Germinal center (tissue), 1 donor: ENCODE measurements at places on chromosomes 12 and 14.

DNA sequence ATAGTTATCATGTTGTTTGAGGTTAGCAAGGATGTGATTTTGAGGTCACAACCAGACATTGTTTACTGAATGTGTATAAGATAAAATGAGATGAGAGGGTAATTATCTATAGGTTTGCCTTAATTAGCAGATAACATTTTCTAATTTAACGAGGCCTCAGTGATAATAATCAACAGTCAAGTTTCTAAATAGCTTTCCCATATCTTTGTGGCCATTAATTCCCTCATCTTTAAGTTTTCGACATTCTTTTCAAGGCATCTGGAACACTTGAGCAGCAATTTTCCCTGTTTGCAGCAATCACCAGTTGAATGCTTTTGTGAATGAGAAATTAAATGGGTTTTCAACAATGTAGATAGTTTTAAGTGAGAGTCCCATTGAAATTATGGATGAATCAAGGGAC lies 304.1 kb downstream of the SYT1 start:
- DNase-seq: no peak

- DNase-seq: no peak
These were observed 370.3 kb downstream of the DAD1 start for GRCh38 chr14:22218728-22219127.

GRCh38 chr12:50571786-50572185 lies 67.0 kb downstream of the DIP2B start:
- DNase-seq: no peak

DNA sequence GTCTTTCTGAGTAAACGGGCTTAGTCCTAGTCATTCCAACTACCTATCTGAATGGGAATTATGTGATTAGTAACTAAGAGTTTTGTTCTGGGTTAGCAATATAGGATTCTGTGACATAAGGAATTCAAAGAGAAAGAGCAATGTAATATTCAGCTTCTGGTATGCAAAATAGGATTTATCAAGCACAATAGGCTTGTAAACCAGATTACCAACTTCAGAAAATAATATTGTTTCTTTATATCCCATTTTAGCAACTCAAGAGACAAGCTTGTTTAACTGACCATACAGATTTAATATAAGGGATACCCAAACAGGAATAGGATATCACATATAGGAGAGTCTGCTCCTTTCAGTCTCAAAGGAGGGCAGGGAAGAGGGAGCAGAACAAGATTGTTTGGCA lies 240.9 kb downstream of the CEP128 start:
- no peak for DNase-seq

- no peak for DNase-seq
These were observed 196.6 kb downstream of the EGLN3 start for GRCh38 chr14:33754261-33754660.

DNA sequence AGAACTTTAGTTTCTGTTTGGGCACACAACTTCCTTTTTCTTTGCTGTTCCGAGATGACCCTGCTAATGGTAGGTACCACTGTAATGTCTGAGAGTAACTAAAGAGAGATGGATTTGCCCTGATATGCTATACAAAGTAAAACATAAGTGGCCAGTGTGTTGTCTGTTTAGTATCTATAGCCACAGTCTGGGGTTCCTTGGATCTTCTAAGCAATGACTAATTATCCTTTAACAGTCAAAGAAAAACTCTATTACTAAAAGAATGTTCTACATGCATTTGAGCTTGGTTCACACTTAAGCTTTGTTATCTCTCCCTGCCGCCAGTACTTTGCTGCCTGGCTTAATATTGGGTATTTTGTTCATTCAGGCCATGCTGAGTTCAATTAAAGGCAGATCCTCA lies 1051.9 kb upstream of the FLRT2 start:
- no peak for DNase-seq

DNA sequence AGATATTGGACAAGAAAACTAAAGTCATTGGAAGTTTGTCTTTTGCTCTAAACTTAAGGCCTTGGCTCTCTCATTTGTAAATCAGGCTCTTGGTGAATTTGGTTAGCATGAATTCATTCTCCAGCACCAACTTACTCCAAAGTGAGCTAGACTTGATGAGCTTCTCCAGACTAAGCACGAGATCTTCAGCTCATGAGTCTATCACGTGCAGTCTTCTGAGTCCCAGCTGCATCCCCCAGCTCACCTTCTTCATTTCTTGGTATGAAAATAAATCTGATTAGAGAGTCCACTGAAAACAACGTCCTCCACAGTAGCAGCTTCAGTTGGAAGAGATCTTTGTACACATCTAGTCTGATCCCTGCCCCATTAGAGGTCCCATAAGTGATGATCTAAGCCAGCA lies 52.5 kb upstream of the DDX11 start:
- DNase-seq: no peak

GRCh38 chr12:43501703-43502102 lies 50.3 kb downstream of the ADAMTS20 start:
- peak; percentile 6 for DNase-seq

DNA sequence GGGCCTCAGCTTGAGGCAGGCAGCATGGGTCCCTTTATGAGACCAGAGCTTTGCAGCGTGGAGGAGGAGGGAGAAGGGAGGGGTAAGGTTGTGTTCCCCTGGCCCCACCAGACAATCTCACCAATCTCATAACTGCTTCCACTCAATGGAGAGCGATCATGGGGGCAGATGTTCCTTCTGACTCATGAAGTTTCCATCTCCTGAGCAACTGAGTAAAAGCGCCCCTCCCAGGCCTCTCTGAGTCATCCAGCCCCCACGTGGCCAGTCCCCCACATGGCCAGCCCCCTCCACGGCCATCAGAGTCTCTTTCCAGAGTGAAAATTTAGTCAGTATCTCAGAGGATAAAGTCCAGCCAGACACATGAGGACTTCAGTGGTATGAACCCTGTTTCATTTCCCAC lies 39.2 kb upstream of the PLXNC1 start:
- no peak for DNase-seq

DNA sequence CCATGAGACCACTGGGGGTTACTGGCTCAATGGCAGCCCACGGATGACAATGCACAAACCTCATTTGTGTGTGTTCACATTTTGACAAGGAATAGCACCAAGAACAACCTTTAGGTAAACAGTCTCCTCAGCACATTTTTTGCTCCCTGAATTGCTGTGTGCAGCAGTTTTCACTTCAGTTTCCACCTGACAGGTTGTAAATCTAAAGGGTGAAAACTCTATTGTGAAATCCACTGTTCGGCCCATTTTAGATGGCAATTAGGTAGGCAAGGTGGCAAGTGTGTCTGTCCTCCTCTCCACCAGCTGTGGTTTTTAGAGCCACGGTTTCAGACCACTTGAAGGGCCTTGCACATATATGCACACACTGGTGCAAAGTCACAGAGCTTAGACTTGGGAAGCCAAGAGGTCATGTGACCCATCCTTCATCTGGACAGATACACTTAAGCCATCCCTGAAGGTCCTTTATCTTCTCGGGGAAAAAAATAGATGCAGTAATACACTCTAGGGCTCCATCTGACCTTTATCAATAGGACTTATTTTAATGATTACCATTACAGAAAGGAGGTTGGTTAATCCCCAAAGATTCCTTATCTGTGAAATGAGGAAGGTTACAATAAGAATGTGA lies 23.2 kb downstream of the HAL start:
- no peak for DNase-seq

DNA sequence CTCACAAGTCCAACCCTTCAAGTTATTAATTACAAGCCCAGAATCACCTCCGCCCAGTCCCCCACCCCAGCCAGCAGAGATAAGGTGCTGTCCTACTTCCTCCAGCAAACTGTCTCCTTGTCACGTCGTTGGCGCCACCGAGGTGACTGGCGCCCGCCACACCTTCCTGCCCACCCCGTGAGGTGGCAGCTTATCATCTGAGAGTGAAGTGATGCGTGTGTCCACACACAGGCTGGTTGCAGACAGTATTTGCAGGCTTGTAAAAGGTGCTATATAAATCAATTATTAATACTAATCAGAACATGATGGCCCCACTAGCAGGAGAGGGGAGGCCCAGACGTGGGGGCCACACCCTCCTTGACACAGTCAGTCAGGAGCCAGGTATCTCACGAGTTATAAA lies 786.6 kb upstream of the TBX3 start:
- no peak for DNase-seq

DNA sequence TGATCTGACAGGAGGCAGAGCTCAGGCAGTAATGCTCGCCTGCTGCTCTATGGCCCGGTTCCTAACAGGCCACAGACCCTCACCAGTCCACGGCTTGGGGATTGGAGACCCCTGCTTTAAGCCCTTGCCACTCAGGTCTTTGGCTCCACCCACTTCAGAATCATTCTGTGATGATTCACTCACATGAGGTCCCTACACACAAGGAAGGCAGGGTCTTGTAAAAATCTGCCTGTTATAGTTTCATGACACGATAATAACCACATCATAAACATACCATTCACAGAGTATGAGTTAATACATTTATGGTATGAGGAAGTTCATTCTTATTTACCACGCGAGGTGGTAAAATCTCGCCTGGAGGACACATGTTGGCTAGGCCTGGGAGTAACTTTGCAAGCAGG lies 29.0 kb upstream of the MAX start:
- no peak for DNase-seq

- no peak for DNase-seq
These were observed 25.6 kb upstream of the PTHLH start for GRCh38 chr12:27998170-27998569.

- DNase-seq: no peak
These were observed 12.8 kb downstream of the DEGS2 start for GRCh38 chr14:100146531-100147091.

GRCh38 chr12:108711489-108712164 lies 19.7 kb downstream of the CORO1C start:
- DNase-seq: no peak

DNA sequence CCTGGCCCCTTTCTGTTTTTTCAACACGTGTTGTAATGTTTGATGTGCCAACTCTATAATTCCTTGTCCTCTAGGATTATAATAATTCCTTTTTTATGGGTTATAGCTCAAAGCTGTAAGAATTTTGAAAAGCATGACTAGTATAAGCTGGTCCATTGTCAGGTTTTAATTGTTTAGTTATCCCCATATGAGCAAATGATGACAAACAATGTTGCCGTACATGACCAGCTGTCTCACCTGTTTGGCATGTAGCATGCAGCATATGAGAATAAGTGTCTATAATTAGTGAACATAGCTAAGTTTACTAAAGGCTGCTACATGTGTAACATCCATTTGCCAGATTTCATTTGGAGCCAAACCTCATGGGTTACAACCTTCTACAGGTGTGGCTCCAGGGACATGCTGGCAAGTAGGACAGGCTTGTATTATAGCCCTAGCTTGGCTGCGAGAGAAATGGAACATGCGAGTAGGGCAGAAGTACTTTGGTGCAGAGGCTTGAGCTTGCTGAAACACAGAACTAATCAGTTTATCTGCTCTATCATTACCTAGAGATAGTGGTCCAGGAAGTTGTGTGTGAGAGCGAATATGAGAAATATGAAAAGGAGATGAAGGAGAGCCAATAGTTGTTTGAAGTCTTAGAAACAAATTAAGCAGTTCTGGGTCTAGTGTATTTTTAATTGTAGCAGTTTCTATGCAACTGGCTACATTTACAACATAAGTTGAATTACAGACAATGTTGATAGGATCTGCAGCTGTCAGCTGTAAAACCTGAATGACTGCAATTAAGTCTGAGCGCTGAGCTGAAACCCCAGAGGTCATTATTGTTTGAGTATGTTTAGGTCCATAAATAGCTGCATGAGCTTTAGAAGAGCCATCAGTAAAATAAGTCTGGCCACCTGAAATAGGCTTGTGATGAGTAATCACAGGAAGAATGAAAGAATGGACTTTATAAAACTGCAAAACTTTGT lies 22.6 kb upstream of the MAPKAPK5 start:
- no peak for DNase-seq

DNA sequence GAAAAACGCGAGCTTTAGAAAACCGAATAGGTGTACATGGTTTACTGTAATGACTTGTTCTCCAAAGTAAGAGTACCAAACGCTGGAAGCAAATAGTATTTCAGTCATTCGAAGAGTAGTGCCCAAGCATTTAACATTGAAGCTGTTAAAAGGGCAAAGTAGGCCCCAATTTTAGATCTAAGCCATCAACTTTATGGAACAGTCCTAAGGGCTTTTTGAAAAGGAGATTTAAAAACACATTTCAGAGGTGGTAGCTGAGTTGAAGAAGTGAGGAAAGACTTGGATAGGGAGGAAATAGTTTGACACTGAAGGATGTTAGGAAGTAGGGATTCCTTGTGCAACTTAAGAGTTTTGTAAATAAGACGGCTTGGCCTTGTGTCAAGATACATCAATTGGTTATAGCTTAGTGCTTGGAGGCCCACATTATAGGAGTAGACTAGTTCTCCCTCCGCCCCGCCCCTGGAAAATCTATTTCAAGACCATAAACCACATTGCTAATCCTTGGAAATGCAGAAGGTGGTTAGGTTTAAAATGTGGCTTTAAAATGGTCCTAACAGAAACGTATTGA lies 783 bp upstream of the TUBA1B start:
- DNase-seq: no peak

DNA sequence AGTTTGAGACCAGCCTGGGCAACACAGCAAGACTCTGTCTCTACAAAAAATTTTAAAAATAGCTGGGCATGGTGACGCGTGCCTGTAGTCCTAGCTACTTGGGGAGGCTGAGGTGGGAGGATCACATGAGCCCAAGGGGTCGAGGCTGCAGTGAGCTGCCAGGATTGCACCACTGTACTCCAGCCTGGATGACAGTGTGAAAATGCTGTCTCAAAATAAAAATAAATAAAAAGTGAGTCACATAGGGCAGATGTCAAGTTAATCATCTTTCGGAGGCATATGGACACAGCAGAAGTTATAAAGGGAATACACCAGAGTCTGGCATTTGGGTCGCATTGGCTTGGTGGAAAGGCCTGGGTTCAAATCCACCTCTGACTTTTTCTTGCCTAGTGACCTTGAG lies 92.7 kb downstream of the PHETA1 start:
- no peak for DNase-seq

DNA sequence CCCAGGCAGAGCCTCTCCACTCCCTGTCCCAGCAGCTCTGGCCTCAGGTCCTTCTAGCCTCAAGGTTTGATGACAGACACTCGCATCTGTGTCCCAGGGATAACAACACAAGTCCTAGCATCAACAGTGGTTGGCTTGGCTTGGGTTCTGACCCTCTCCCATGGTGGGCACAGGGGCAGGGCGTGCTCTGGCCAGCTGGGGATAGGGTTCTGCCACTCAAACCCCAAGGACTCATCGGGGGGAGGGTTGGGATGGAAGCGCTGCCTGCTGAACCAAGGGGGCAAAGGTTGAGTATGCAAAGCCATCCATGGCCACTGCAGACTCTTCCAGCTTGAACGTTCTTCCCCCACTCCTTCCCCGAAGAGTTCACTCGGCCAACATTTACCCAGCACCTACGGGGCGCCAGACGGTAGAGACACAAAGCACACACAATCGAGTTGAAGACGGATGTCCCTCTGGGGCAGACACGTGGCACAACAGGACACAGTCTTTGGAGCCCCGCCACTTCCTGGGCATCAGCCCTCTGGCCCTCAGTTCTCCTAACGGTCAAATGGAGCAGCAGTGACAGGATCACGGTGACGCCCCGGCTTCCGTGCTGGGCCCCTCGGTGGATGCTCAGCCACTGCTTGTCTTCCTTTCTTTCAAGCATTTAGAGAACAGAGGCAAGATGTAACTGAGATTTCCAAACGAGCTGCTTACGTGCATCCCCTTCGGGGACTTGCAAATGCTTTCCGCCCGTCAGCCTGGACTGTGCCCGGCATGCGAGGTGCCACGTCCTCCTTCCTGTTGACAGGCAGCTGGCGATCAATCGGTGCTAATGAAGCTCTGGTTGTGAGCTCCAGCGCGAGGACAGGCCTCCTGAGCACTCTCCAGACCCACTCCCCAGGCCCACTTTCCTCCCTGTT lies 42.6 kb downstream of the DLK1 start:
- DNase-seq: no peak
